ENCODE measurements at places on chromosomes 7 and 10. TPM values are rescaled to one million over a fixed set of nuclear protein-coding genes. Genes with fewer than 3 reads are reported as not detected.

ZNF736 gene
- total RNA-seq, result 31.6 TPM

PRKCQ gene
- 9.1 TPM for total RNA-seq

ADCK2 gene
- total RNA-seq, result 27.0 TPM

RBM20 gene
- 1.0 TPM for total RNA-seq

LRRC61 gene
- total RNA-seq, result 9.4 TPM

CPXM2 gene
- total RNA-seq, result 2.3 TPM

NRG3 gene
- total RNA-seq, result 1.1 TPM

HTRA1 gene
- total RNA-seq, result 41.4 TPM

ACHE gene
- total RNA-seq, result 7.2 TPM

ZP3 gene
- 0.74 TPM for total RNA-seq

NKX2-3 gene
- not detected for total RNA-seq

SEM1 gene
- total RNA-seq, result 71.1 TPM

TRPV5 gene
- total RNA-seq, result not detected
